ENCODE measurements at places on chromosomes 7 and 10. TPM values are rescaled to one million over a fixed set of nuclear protein-coding genes. Genes with fewer than 3 reads are reported as not detected.

ECHDC3 gene
- 1.3 TPM for total RNA-seq

COMTD1 gene
- total RNA-seq, result 12.1 TPM

LDB3 gene
- not detected for total RNA-seq

TEX47 gene
- total RNA-seq, result not detected

PRPF18 gene
- total RNA-seq, result 25.8 TPM

KAZALD1 gene
- total RNA-seq, result 0.57 TPM

PITX3 gene
- not detected for total RNA-seq
